ENCODE measurements at places on chromosomes 12 and 14.

- DNase-seq = no peak
These were observed 137.9 kb downstream of the AEBP2 start for GRCh38 chr12:19577281-19577530.

DNA sequence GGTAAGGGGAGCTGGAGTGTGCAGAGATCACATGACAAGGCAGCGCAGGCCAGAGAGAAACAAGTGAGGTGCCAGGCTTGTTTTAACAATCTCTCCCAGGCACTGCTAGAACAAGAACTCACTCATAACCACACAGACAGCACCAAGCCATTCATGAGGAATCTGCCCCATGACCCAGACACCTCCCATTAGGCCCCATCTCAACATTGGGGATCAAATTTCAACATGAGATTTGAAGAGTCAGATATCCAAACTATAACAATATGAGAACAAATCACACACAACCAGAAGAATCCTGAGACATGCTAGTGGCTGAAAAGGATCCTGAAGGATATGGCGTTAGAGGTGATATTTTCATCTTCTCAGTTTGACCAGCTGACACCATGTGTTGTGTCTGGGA, 21.9 kb downstream of the OR6J1 start:
- DNase-seq = no peak

DNA sequence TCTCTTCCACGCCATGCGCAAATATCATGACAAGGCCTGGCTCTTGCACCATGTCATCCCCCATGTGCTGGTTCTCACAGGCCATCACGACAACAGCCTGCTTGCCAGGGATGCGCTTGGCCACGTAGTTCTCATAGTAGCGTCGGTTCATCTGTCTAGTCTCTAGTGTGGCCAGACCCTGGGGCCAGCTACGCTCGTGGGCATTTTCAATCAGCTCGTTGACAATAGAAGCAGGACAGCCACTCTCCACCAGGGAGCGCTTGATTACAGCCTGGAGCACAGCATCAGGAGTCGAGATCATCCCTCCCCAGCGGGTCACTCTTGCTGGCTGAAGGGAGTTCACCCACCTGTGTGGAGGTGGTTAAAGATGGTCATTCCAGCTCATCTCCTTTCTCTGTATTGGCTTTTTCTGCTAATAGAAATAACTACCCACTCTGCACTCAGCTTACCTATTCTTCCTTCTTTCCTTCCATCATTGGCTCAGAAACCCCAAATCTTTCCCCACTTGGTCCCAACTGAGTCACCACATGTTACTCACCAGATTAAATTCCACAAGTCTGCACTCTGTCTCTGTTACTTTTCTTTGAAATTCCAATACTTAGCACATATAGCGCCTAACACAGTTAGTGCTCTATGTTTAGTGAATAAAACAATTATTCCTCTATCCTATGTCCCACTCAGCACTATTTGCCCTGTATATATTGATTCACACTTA, 15.1 kb downstream of the RNF41 start:
- no peak for DNase-seq

DNA sequence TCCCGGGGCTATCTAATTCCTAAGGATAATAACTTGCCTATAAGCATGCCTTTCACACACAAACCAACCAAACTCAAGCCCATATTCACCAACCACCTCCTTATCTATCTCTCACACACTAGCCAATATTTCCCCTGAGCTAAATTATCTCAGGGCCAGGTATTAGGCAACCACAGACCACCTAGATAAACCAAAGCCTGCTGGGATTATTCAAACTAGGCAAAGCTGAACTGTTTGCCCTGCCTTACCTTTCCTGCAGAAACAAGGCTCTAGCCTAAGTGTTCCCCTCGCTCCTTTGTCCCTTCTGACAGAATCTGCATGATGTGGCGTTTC, 114.7 kb upstream of the EEA1 start:
- DNase-seq = no peak

DNA sequence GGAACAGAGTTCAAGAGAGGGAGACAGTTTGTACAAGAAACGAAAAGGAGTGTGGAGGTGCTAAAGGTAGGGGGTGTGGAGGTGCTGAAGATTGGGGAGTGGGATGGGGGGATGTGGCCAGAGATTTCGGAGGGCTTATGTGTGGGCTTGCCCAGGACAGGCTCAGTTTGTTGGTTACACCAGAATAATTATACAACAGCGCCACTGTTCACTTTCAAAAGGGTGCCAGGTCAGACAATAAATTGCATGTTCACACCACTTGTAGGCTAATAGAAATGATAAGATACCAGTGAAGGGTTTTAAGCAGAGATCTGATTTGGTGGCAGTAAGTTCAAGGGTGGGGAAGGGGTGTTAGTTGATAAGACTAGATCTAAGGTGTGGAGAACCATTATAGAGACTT, 75.3 kb downstream of the PRKCH start:
- no peak for DNase-seq

DNA sequence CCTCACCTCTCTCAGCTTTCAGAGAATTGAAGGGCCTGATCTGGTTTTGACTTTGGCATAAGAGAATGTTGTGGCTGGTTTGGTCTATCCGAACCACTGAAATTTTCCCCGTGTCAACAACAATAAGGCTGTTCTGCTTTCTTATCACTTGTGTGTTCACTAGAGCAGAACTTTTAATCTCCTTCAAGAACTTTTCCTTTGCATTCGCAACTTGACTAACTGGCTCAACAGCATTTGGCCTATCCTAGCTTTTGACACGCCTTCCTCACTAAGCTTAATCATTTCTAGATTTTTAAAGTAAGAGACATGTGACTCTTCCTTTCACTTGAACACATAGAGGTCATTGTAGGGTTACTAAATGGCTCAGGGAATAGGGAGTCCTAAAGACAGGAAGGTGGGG, 25.9 kb upstream of the EDDM3A start:
- DNase-seq = no peak

GRCh38 chr12:84596266-84596665, 316.3 kb downstream of the SLC6A15 start:
- DNase-seq = no peak

GRCh38 chr12:31641509-31642090, 17.9 kb upstream of the ETFBKMT start:
- no peak for DNase-seq

DNA sequence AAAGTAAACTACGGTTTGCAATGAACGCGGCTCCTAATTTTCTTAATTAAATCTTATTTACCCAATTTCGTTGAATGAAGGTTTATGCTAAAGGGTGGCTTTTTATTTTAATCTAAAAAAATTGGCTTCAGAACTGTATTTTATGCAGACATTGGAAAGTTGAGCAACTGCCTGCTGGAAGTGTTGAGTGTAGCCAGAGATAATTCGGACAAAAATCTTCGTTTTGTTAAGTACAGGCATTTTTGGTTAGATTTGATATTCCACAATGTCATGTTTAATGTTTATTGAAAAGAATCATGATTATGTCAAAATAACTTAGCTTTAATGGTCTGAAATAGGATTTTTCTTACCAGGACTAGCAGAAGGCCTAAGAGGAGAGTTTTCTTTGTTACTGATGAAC, 875 bp downstream of the IRAK3 start:
- DNase-seq = no peak

DNA sequence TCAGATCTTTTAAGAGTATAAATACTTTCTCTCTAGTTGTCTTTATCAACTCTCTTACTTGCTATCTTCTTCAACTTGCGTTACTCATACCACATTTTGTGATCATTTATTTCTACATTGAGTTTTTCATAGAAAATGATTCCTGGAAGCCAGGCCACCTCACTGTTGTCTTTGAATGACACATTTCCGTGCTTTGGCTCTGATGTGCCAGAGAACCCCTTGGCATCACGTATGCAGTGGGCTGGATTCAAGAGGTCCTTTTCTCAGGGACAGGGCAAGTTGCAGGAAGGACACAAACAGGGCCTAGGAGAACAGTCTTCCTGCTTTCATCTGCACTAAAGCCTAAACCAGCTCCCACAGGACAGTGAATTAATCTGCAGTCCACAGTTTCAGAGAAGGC, 70.3 kb upstream of the PYGL start:
- no peak for DNase-seq

- no peak for DNase-seq
These were observed 398.8 kb upstream of the RGS6 start for GRCh38 chr14:71533390-71533789.

DNA sequence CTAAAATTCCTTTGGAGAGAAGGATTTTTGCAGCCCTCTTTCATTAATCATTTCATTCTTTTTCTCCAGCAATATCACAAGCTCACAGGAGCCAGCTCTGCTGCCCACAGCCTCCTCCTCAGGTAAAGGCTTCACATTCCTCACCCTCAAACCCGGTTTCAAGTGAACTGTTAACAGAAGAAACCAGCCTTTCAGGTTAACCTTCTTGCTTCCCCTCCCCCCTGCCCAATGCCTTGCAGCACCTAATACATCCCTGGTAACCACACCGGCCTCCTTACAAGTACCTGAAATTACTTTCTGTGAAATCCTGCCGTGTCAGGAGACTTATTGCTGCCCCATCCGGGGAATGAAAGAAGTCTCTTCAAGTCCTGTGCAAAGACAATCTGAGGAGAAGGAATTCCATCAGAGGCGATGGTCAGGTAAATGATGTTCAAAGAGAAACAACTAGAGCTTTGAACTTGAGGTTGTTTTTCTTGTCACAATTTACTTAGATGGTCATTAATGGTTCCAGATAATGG, 111.2 kb downstream of the MYRFL start:
- DNase-seq = no peak

DNA sequence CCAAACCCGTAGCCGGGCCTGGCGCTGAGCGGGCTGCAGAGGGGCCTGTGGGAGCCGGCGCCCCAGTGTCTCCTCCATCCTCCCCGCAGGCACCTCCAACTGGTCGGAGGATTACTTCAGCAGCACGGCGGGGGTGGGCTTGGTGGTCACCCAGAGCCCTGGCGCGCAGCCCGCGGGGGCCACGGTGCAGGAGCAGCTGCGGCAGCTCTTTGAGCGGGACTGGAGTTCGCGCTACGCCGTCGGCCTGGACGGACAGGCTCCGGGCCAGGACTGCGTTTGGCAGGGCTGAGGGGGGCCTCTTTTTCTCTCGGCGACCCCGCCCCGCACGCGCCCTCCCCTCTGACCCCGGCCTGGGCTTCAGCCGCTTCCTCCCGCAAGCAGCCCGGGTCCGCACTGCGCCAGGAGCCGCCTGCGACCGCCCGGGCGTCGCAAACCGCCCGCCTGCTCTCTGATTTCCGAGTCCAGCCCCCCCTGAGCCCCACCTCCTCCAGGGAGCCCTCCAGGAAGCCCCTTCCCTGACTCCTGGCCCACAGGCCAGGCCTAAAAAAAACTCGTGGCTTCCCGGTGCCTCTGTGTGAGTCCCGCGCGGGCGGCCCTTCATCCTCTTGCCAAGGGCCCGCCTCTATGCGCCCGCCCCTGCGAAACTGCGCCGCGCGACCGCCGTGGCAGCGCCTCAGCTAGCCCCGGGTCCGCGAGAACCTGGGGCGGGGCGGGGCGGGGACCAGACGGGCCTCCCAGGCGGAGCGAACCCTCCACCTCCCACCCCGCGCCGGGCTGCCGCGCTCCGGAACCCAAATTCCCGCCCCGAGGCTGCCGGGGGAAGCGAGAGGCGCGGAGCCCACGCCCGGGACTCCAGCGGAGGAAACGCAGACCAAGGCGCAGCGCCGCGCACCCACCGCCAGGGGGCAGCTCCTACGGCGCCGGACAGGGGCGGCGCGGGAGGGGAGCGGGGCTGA, 8.3 kb downstream of the PLD4 start:
- peak; percentile 94 for DNase-seq

DNA sequence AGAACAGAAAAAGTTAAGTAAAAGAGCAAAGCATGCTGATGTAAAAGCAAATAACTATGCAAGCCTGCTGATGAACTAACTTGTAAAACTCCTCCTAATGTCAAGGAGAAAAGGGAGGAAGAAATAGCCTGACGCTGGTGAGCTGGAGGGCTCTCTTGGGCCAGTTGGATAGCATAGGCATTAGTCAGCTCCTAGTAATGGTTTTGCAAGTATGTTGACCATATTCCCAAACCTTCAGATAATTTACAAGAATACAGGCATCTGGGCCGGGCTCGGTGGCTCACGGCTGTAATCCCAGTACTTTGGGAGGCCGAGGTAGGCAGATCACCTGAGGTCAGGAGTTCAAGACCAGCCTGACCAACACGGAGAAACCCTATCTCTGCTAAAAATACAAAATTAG, 871.4 kb downstream of the C12orf50 start:
- no peak for DNase-seq

DNA sequence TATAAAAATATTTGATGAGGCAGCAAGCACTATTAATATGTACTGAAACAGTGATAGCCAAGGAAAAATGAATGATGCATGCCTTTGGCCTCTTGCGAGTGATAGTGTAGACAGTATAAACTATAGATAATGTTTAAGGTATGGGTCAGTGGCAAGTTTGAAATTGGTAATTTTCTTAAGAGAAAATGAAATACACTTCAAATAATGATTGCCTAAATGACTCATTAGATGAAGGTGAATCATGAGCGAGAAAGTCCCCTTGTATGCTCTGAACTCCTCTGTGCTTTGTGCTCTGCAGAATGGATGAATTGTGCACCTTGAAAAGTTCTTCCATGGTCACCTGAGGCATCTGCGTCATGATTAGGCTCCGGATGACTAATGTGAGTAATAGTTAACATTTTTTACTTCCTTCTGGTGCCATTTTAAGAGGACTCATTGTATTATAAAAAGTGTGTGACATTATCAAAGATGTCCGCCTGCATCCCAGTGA, 84.9 kb upstream of the RTL1 start:
- no peak for DNase-seq

DNA sequence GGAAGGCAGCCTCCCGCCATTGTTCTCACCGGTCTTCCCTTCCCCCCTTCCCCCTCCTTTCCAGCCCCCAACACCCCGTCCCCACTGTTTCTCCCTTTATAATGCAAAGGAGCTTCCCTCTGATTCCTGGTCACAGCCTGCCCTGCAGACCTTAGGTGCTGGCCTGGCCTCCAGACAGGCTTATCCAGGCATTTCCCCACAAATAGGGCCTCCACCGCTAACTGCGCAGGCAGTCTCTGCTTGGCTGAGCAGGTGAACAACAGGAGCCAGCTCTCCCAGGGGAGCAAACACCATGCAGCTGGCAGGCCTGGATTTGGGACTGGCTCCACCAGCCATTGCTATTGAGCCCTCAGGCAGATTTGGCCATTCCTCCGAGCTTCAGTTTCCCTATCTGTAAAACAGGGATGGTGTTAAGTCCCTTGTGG, 46.0 kb downstream of the SMIM41 start:
- DNase-seq = no peak

GRCh38 chr12:107094183-107094448, 767 bp upstream of the CRY1 start:
- DNase-seq = no peak
